ENCODE measurements at places on chromosomes 6 and 20.

DNA sequence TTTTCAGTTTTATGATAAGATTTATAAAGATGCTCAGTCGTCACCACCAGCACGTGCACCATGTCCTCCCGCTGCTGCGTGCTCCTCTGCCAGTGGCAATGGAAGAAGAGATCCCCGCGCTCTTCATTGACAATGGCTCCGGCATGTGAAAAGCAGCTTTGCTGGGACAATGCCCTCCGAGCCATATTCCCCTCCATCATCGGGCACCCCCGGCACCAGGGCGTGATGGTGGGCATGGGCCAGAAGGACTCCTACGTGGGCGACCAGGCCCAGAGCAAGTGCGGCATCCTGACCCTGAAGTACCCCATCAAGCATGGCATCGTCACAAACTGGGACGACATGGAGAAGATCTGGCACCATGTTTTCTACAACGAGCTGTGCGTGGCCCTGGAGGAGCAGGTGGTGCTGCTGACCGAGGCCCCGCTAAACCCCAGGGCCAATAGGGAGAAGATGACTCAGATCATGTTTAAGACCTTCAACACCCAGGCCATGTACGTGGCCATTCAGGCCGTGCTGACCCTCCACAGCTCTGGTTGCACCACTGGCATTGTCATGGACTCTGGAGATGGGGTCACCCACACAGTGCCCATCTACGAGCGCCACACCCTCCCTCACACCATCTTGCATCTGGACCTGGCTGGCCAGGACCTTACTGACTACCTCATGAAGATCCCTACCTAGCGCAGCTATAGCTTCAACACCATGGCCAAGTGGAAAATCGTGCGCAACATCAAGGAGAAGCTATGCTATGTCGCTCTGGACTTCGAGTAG is 34.3 kb upstream of the ENPP5 start:
- DNase-seq = no peak

- no peak for DNase-seq
Measured at GRCh38 chr20:34199183-34199582, 42.0 kb upstream of the ASIP start.

- DNase-seq = no peak
Measured at GRCh38 chr6:111843347-111844147, 29.7 kb downstream of the FYN start.

DNA sequence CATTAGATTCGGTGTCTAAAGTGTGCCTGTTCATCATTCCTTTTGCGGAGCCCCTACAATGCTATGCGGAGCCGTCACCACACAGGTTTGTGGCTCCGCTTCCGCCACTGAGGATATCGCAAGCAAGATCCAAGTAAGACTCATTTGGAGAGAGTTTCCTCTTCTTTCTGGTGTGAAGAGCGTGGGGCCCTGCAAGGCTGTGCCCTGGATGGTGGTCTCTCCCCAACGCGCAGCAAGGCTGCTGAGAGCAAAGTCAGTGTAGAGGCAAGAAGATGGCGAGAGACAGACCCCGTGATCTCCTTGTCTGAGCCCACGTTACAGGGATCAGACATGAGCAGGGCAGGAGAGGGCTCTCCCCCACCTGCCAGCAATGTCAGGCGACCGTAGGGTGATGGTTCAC is 96.3 kb upstream of the AFDN start:
- no peak for DNase-seq

GRCh38 chr6:110537208-110538123 is 61.1 kb upstream of the SLC22A16 start:
- DNase-seq = no peak

GRCh38 chr6:100366419-100366818 is 98.3 kb downstream of the SIM1 start:
- no peak for DNase-seq

- DNase-seq = peak; percentile 20
Measured at GRCh38 chr6:89034586-89035251, 45.8 kb upstream of the PNRC1 start.

DNA sequence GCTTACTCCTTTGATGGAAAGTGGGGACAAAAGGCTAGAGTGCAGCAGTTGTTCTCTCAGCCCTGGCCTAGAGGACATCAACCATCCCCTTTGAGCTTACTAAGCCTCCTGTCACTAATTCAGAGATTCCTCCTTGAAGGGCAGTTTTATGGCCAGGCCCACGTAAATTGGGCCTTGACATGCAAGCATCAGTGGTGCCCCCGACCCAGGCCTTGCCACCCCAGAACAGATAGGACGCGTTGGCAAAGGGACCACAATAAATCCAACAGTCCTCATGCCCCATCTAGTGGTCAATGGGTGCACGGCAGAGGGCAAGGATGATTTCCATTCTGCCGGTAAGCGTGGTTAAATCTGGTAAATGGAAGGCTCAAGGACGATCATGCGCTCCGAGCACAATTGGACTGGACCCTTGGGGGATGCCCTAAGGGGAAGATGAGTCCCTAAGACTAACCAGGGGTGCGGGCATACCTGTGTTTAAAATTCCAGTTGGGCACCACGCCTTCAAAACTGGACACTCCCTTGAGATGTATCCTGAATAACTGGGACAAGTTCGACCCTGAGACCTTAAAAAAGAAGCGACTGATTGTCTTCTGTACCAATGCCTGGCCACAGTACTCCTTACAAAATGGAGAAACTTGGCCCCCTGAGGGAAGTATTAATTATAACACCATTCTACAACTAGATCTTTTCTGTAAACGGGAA is 32.6 kb downstream of the CEP85L start:
- peak; percentile 60 for DNase-seq

DNA sequence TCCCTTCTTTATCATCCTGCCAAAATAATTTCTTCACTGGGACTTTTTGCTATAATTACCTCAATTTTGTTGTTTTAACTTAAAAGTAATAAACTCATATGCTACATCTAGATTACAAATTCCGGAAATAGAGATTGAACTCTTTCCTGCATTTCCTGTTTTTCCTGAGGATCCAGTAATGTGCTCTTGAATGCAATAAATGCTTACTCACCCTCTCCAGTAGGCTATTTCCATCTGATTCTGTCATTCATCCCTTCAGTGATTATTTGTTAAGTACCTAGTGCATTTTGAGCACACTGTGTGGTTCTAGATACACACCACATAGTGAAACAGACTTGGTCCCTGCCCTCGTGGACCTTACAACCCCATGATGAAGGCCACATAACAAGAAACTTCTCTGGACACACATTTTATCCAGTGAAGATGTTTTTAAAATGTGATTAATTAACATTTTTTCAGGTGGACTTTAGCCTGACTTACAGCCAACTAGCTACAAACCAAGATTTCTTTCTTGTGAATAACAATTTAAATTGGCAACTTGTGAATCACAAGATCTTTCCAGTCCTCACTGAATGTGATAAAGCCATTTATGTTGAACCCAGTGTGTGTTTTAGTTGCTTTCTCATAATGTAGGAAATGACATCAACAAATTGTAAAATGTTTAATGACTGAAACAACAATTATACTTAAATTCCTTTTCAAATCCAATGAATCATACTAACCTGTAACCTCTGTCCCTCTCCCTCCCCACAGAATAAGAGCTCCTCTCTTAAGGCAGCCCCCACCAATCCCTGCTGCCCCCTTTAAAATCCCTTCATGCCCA is 272.3 kb downstream of the KHDC1L start:
- no peak for DNase-seq

DNA sequence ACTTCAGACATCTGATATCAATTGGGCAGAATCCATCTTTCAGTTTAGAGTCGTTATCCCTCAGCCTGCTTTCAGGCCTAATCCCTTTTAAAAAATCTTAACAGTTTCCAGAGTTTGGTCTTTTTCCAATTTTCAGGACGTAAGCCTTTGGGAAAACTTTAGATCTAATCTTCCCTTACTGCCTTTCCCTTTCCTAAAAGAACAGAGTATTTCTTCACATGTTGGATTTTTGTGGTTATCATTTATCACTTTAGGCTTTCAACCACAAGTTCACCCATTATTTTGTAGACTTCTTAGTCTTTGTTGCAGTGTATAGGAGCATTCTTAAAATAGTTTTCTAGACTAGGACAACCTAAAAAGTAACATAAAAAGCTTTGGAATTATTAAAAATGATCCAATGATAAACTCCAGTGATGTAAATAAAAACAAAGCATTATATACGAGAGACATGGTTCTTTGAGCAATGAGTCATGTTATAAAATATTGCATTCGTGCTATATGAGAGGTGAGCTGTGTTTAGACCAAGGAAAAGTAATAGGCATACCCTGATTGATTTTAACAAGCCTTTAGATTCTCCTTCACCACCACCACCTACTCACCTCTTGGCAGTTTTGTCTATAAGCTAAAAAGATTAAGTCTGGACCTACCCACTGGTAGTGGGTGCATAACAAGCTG is 90.4 kb upstream of the MCHR2 start:
- no peak for DNase-seq

DNA sequence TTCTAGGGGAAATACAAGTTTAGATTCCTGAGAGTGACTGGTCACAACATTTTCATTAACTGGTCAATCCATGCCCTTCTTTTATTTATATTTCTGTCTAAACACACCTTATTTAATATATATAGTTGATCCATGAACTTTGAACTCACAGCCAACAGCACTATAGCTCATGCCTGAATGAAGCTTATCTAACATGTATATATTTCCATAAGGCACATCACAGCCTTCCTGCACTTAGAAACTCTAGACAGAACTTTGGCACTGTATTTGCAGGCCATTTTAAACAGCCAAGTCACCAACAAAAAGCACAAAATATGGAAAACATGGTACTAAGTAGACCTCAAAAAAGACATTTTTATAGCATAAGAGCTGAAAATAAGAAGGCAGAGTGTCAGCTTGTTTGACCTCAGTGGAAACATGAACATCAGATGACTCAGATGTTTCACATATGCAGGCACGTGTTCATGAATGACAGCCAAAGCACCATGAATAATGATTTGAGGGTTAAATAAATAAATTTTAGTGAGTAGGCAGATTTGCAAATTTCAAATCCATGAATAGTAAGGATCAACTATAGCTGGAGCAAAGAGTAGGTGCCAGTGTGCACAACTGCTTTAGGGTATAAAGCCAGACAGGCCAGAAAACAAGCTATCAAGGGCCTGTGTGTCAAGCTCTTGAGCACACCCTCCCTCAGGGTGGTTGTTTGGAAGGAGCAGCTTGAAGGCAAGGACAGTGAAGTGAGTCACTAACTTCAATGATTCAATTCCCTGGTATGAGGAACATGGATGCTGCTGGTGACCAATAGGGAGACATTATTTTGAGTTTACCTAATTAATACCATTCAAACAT is 88.9 kb upstream of the NT5E start:
- DNase-seq = no peak

DNA sequence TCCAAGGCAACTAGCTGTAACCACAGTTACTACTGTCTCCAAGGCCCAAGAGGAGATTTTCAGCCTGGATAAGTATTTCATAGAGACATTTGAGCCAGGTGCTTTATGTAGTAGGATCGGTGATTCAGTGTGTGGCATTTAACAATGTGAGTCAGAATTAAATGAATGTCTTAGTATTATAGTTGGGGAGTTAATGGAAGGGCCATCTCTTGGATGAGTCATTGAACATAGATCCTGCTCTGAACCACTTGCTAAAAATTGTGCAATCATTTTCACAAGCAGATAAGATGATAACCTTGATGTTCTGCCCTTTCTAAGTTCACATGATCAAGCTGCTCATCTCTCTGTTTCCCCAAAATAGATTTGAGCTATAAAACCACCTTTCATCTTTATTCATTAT is 668.9 kb upstream of the CITED2 start:
- DNase-seq = no peak

- DNase-seq = no peak
Measured at GRCh38 chr6:110055387-110055735, 77.2 kb downstream of the GPR6 start.

- peak; percentile 23 for DNase-seq
Measured at GRCh38 chr6:32432050-32432450, 7.6 kb upstream of the HLA-DRA start.

GRCh38 chr6:26223650-26224546 is 136.7 kb downstream of the HFE start:
- peak; percentile 87 for DNase-seq

DNA sequence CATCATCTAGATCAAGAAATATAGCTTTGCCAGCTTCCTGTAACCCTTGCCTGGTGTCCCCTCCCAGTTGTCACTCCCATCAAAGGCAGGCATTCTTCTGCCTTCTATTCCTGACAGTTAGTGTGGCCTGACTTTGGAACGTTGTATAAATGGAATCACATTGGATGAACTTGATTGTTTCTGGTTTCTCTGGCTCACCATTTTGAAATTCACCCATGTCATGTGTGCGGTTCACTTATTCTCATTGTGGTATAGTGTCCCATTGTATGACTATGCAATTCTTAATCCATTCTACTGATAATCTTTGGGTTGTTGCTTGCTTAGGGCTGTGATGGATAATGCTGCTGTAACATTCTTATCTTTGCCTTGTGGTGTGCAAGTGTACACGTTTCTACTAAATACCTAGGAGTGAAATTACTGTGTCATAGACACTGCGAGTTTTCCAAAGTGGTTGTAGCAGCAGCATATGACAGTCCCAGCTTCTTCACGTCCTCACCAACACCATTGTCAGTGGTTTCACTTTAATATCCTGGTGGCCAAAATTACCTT is 73.2 kb downstream of the VEGFA start:
- no peak for DNase-seq

DNA sequence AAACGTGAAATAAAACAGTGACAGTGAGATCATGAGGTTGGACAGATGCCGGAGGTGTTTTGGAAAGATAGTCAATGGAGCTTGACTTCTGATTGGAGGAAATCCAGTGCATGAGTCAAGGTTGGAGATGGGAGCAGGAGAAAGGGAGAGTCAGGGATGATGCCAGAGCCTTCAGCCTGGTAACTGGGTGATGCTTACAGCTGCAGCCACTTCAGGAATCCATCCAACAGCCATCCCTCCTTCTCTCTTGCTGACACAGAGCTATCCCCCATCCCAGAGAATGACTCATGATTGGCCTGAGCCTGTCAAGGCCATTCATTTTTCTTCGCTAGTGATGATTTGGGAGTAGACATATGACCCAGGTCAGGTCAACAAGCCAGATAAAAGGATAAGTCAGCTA is 112.8 kb downstream of the SAMD5 start:
- no peak for DNase-seq

GRCh38 chr6:15752820-15753219 is 90.0 kb upstream of the DTNBP1 start:
- DNase-seq = peak; percentile 35

GRCh38 chr6:113442040-113442439 is 415.1 kb upstream of the MARCKS start:
- DNase-seq = no peak

GRCh38 chr6:6795393-6795792 is 206.9 kb downstream of the LY86 start:
- DNase-seq = no peak

GRCh38 chr6:157400676-157401075 is 19.7 kb downstream of the ZDHHC14 start:
- no peak for DNase-seq

GRCh38 chr20:44584162-44584561 is 1.8 kb downstream of the PKIG start:
- no peak for DNase-seq

- DNase-seq = no peak
Measured at GRCh38 chr20:9228774-9229450, 160.0 kb downstream of the PLCB4 start.

DNA sequence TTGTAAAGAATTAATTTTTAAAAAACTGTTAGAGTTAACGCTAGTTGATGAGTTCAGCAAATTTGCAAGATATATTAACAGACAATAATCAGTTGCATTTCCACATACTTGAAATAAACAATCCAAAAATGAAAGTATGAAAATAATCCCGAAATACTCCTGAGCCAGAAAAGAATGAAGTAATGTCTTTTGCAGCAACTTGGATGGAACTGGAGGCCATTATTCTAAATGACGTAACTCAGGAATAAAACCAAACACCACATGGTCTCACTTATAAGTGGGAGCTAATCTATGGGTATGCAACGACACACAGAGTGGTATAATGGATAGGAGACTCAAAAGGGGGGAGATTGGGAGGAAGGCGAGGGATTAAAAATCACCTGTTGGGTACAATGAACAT is 872.9 kb upstream of the GJE1 start:
- DNase-seq = no peak

Data from neural progenitor cell (in vitro differentiated cells).